ENCODE measurements at places on chromosomes 12 and 14.

DNA sequence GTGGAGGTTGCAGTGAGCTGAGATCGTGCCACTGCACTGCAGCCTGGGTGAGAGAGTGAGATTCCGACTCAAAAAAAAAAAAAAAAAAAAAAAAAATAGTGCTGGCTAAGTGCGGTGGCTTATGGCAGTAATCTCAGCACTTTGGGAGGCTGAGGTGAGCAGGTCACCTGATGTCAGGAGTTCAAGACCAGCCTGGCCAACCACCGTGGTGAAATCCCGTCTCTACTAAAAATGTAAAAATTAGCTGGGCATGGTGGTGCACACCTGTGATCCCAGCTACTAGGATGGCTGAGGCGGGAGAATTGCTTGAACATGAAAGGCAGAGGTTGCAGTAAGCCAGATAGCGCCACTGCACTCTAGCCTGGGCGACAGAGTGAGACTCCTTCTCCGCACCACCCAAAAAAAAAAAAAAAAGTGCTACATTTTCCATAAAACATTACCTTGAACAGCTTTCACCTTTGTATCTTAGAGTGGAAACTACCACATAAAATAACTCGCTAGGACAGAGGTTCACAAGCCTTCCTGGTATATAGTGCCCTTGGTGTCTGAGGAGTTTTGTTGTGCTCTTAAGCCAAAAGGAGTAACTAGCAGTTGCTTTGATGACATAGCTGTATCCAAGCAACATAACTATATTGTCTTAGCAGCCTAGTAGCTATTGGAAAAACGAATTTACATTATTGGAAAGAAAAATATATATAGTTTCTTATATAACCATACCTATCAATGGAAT lies 11.1 kb downstream of the PTGES3 start:
- no peak for DNase-seq

DNA sequence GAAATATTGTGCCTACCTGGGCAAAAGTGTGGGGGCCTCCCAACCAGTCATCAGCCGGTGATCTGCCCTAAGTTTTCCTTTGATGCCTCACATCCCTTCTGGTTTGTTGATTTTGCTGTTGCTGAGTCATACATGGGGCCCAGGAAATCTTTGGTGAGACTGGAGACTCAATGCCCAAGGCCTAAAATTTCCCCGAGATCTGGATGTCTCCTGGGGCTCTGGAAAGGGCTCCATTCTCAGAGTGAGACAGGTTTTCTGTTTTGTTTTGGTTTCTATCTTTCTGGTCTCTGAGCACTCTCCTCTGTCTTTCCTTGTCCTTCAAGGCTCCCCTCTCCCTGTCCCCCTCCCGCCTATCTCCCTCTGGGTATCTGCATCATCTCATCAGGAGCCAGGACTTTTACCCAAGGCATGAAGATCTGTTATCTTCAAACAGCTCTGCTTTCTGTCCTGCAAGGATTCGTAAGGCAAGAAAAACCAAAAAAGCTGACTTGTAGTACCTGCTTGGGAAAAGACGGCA lies 152.8 kb upstream of the MAX start:
- DNase-seq, result peak; percentile 19

DNA sequence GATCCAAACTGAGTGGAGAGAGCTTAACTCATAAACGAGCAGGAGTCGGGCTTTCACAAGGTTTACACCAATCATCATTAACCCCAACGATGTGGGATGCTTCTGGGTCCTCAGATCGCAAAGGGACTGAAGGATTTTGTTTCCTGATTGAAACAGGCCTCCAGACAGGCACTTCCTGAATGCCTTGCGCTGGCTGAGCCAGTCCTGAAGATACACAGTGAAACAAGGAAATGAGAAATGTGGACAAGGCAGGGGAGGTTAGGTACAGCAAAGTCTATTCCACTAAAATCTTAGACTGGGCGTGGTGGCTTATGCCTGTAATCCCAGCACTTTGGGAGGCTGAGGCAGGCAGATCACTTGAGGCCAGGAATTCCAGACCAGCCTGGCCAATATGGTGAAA lies 30.7 kb downstream of the RBM19 start:
- no peak for DNase-seq

- no peak for DNase-seq
Observed at GRCh38 chr12:998020-998874, 7.2 kb downstream of the ERC1 start.

DNA sequence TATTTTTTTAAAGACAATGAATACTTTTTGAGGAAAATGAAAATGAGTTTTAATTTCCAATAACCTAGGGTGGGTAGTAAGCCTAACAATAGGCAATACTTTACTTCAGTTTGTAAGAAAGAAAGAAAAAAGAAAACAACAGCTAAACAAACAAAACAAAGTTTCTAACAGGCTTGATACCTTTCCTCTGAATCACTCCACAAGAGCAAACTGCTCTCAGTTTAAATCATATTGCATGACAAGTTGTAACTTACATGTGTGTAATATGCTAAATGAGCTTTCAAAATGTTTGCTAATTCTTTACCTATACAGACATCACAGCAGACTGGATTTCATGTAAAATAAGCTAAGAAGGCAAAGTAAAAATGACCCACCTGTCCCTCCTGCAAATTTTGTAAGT lies 6.7 kb upstream of the LMO3 start:
- DNase-seq, result no peak

GRCh38 chr12:45379261-45379660 lies 163.4 kb downstream of the ANO6 start:
- DNase-seq, result no peak

- DNase-seq, result no peak
Observed at GRCh38 chr12:53050426-53051057, 677 bp downstream of the TNS2 start.

- no peak for DNase-seq
Observed at GRCh38 chr12:54704202-54704601, 56.0 kb upstream of the DCD start.

GRCh38 chr12:48489012-48489411 lies 6.7 kb downstream of the C12orf54 start:
- DNase-seq, result no peak

DNA sequence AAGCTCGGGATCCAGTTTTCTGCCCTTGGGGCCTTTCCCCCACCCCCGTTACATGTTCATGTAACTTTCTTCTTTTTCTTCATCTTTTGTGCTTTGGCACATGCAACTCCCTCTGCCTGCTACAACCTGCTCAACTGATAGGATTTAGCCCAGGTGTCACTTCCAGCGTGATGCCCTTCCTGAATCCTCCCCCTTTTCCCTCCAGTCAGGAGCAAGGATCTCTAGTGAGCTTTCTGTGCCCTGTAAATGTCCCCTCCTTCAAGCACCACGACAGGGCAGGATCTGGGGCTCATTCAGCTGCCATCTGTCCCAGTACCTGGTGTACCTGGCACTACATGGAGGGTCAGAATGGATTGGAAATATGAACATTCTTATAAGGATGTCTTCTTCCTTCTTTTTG lies 15.3 kb downstream of the PELI2 start:
- no peak for DNase-seq

DNA sequence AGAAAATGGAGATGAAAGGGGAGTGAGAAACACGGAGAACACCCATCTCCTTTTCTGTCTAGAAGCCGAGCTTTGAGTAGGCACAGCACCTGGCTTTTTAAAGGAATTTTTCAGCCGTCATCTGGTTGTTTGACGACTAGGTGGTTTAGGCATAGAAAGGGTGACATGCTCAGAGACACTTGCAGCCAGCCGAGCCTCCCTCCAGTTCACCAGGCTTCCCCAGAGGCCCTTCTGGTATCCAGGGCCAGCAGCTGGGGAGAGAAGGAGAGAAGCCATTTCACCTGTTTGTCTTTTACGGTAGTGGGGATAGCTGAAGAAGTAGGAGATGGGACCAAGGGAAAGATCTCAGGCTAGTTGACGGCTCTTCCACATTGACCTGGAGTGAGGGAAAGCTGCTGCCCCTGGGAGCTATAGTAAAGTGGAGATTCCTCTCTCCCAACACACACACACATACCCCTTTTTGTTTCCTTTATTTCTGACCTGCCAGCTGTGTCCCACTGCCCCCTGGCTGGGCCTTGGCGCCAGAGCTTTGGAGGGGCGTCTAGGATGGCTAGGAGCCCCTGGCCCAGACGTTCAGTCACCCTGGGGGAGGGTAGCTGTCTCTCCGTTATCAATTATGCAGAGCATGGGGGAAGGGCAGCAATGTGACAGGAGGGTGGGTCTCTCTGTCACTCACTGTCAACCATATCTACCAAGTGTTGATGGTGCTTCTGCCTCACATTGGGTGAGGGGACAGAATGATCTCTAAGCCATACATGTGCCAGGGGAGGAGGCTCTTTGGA lies 5.5 kb downstream of the MAP3K12 start:
- DNase-seq, result no peak

DNA sequence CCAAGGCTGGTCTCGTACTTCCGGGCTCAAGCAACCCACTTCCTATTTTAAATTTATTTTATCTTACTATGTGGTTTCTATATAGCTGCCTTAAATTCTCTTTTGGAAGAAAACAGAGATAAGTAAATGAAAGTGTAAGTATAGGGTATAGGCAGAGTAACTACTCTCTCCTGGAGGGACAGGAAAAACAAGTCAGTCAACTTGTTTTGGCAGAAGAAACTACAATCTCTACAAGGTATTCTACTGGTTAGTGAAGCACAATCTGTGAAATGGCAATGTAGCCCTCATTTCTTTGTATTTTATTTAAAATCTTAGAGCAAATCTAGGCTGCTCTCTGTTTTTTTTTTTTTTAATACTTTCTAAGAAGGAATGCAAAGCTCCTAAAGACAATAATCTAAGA lies 55.4 kb downstream of the UBR7 start:
- DNase-seq, result no peak

DNA sequence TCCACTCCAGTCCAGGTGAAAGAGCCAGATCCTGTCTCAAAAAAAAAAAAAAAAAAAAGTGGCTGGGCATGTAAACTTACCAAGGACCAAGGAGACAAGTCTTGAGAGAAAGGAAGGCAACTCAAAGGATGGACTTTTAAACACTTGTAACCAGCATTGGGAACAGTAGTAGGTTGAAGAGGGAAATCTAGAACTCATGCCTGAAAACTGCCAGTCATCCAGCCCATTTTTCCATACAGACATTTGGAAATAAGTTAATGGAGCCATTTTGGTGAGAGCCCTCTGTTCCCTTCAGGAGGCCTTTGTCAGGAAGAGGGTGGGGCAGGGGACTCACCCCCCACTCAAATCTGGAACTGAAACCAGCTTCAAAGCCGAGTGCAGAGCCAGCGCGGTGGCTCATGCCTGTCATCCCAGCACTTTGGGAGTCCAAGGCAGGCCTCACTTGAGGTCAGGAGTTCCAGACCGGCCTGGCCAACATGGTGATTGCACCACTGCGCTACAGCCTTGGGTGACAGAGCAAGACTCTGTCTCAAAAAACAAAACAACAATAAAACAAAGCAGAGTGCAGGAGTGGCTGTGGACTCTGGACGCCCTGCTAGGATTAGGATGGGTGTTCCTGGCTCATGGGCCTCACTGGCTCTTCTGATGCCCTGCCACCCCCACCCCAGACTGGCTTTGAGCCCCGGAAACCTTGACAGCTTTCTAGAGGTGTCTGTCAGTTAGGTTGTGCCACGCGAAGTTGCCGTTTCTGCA lies 1.6 kb upstream of the MLXIP start:
- no peak for DNase-seq

DNA sequence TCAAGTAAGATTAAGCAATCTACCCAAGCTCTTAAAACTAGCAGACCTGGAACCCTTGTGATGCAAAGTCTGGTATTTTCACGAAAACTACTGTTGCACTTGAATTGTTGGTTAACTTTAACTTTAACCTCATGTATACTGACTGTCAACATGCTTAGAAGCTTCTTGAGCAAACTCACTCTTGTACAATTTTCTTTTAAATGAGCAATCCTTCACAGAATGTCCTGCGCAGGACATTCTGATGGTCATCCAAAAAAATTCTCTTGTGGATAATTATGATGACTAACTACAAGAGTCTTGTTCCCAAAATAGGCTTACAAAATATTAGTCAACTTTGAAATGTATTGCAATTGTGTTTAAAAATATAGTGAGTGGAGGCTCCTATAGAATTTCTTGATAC lies 54.0 kb upstream of the PDE3A start:
- DNase-seq, result peak; percentile 30

- DNase-seq, result peak; percentile 28
Observed at GRCh38 chr14:89378119-89378518, 38.9 kb downstream of the FOXN3 start.

GRCh38 chr12:57213763-57214397 lies 2.7 kb upstream of the NXPH4 start:
- no peak for DNase-seq

- DNase-seq, result no peak
Observed at GRCh38 chr14:100109594-100109955, 44.4 kb downstream of the EVL start.

GRCh38 chr14:71296184-71296583 lies 388.9 kb downstream of the PCNX1 start:
- DNase-seq, result no peak

DNA sequence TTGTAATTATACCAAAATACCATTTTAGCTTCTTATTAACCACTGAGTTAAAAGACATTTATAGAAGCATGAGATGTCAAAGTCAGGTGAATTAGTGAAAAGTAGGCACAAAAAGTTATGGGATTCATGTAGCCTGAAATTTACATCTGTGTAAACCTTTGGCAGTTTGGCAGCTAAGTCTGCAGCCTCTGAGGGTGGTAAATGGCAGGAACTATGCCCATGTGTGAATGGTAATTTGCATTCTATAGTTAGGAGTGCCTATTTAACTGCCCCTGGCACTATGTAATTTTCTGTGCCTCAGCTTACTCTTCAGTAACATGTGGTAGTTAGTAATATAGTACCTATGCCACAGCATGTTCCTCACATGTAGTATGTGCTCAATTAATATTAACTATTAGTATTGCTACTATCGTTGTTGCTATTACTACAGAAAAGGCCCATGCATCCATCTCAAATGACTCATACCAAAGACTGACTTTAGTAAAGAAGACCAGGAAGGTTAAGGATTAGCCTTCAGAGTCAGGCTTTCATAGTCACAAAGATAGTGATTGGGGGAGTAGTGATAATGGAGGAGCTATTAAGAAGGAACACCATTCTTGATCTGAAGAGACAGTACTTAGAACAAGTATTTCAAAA lies 258.7 kb upstream of the BTG1 start:
- DNase-seq, result no peak

DNA sequence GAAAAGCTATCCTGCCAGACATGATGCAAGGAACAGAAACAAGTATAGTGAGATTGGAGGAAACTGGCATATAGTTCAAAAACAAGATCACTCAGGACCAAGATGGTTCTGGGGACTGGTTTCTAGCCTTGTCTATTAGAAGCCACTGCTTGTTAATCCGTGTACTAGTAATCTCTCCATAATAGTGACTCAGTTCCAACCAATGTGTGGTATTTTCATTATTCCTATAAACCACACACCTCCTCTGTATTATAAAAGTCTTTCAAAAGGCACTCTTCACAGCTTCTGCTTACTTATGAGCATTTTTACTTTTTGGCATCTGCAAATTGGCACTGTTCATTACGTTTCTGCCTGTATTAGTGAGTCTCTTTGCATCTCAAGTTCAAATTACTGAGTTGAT lies 140.3 kb downstream of the SLC6A15 start:
- DNase-seq, result no peak

- no peak for DNase-seq
Observed at GRCh38 chr12:55499810-55500252, 7.7 kb downstream of the OR6C68 start.

All from AG20443 (cell line).